ENCODE measurements at places on chromosomes 3 and 15.
A peak's percentile ranks its signal among the peaks of the same experiment; 100 is the strongest.

- DNase-seq, result no peak
Measured at GRCh38 chr3:58018892-58019742, 10.9 kb downstream of the FLNB start.

GRCh38 chr15:52103217-52104207 is 9.1 kb downstream of the BCL2L10 start:
- DNase-seq, result peak; percentile 81

DNA sequence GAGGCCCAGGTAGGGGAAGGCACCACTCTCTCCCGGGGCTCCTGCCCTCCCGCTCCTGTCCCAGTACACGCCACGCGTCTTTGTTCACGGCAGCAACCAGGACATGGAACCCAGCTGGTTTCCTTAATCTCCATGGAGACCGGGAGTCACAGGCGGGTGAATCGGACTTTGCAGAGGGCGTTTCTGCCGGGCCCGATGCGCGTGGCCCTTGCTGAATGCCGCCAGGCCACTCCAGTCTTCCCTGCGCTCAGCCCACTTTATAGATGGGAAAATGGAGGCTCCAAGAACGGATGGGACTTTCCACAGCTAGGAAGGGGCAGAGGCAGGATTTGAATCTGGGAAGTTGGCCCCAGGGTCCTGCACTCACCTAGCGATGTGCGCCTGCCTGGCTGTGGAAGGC is 7.4 kb downstream of the PLXND1 start:
- no peak for DNase-seq

GRCh38 chr3:4908433-4909156 is 70.6 kb upstream of the BHLHE40 start:
- DNase-seq, result no peak

DNA sequence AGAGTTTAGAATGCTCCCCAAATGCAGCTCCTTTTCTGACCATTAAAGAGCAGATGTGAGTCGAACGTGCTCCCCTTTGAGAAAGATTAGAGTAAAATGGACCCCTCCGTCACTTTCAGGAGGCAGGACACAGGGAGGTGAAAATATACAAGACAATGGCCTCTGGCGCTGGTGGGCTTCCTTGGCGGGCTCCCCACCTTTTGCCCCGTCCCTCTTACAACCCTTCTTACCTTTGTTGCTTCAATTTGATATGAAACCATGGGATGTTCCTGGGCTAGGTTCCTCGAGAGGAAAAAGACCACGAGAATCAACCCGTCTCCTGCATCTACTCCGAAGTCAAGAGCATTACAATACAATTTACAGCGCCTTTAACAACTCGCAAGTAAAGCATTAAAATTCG is 214.2 kb downstream of the MEIS2 start:
- no peak for DNase-seq

DNA sequence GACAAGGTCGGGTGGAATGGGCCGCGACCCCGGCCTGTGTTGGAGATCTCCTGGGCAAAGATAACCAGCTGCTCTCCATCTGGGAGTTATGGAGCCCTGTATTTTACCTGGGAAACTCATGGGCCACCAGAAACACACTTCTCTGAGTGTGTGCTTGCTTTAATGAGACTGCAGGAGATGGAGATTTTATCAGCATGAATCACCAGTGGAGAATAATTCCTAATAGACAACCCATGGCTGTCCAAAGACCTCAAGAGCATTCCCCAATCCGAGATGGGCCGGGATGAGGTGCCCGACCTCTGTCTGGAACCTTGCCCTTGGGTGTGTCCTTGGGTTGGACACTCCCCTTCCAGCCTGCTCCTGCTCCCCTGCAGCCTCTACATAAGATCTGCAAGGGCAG is 389.3 kb downstream of the GABRG3 start:
- DNase-seq, result no peak

- DNase-seq, result no peak
Measured at GRCh38 chr15:40508216-40508615, 37.4 kb downstream of the CHST14 start.

GRCh38 chr3:183285318-183285717 is 32.3 kb downstream of the B3GNT5 start:
- no peak for DNase-seq

DNA sequence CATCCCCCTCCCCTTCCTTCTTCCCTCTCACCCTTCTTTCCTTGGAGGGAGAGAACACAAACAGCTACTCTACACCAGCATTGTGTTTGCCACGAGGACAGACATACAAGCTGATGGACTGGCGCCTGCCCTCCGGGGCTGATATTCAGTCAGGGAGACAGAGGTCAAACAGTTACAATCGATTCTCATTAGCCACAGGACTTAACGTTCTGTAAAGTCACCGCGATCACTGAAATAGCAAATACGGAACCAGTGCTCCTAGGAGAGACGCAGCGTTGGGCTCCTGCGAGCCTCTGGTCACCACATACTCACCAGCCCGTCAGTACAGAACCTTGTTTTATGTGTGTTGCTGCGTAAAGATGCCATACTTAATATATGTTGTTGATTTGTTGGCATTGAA is 108.8 kb downstream of the LRRK1 start:
- no peak for DNase-seq

DNA sequence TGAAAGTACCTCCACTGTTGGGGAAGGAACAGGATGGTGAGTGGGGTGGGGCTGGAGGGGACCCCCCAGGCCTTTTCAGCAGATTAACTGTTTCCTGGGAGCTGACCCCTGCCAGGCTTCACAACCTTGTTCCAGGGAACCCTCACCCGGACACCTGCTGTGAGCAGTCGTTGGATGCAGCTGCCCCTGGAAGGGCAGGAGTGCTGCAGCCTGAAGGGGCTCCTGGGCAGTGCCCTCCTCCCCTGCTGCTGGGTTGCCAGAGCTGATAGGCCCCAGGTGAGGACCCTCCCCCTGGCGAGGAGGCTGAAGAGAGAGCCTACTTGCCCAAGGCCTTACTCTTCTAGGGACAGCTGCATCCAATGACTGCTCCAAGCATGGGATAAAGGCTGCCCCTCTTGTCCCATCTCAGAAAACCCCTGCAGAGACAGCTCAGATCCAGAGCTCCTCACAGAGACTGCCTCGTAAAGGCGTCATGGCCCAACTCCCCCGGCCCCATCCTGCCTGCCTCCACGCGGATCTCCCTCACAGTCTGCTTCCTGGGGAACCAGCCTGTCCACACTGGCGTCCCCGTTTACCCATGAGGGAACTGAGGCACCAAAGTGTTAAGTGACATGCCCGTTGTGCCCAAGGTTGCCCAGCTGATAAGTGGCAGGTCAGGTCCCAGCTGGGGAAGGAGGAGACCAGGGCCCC is 193.4 kb upstream of the LINGO1 start:
- DNase-seq, result no peak

DNA sequence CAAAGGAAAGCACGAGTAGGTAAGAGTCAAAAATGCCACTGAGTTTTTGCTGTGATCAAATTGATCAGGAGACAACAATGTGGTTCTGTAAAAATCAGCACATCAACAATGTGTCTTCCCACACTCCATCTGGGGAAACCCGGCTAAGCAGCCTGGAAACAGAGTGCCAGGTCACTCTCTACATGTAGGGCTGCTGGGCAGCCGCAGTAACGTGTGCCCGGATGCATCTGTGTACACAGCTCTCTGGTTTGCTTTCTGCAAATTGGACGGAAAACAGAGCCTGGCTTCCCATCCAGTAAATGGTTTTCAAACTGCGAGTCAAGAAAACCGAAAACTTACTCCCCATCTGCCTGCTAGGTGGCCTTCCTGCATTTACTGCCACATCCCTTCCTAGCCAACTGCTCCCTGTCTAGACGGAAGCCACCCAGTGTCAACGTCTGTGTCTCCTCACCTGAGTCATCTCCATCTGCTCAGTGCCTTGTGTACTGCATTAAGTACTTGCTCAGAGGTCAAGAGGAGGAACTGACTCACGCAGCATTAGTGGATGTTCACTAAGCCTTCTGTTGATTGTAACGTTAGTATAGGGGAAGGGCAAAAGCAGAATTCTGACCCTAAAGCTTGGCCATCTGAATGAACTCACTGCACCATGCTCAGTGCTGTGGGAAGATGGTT is 124.1 kb downstream of the TJP1 start:
- peak; percentile 36 for DNase-seq

- DNase-seq, result no peak
Measured at GRCh38 chr3:53023072-53023823, 22.6 kb downstream of the SFMBT1 start.

- DNase-seq, result no peak
Measured at GRCh38 chr3:126858401-126858800, 124.5 kb upstream of the PLXNA1 start.

DNA sequence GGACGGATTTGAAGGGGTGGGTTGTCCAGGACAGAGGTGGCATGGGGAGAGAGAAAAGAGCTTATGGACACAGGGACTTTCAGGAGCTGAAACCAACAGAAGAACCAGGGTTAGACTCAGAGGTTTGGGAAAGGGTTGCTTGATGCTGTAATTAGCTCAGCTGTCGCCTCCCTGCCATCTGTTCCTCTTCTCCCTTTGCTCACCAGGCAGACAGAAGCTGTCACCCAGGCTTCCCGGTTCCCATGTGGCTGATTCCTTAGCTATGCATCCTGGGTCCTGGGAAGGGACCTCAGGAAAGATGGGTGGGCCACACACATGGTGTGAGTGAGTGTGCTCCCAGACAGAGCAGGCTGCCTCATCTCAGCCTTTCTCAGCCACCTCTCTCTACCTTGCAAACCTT is 14.1 kb downstream of the PTPN23 start:
- DNase-seq, result no peak

DNA sequence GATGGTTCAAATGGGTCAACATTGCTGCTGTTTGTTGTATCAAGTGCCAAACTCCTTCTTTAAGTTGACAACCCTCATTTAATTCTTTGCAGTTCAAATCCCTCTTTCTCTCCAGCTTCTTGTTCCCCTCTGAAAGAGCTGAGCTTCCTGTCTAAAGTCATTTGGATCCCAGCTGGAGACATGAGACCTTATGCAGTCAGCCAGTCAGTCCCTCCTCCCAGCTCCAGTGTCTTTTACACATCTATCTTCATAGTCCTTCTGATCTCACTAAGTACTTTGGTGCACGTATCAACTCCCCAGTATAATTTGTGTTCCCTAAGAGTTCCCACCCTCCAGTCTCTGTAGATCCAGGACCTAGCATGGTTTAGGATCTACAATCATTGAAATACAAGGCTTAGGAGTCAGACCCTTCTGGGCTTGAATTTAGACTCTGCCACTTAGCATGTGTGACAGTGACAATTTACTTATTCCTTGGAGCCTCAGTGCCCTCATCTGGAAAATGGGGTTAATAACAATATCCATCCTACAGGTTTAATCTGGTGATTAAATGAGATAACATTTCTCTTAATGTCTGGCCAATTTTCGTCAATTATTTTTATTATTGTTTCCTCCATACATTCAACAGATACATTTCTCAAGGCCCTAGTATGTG is 102.8 kb upstream of the SEMA6D start:
- DNase-seq, result no peak

GRCh38 chr15:70014860-70015490 is 82.7 kb downstream of the TLE3 start:
- DNase-seq, result no peak

DNA sequence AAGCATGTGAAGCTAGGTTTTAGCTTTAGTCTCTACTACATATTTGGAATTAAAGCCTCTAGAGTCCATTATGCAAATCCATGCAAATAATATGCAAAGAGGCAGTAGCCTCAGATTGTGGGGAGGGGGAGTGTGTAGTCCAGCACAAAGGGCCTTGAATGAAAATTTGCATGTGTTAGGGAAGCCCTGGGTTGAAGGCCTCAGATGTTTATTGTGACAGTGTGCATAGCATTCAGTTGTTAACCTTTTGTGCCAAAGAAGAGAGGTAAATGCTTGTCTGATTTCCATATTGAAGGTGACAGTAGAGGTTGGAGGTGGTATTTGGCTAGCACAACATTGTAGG is 24.5 kb upstream of the BFSP2 start:
- DNase-seq, result no peak

- no peak for DNase-seq
Measured at GRCh38 chr15:33089878-33090757, 104.4 kb downstream of the FMN1 start.

DNA sequence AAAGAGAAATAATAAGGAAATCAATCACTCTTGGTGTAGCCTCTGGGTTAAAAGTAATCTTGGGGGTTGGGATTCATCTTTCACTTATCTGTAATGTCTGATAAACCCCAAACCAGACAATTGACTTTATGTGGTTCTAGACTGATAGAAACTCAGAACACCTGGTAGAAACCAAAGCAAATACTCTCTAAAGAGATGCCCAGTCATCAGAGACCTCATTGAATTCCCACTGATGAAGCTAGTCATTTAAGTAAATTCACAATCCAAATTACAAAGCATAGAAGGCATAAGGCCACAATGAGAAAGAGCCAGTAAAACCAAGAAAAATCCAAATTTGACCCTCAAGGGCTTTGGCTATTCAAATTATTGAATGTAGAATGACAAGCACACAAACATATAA is 250.6 kb downstream of the MBNL1 start:
- DNase-seq, result no peak

- no peak for DNase-seq
Measured at GRCh38 chr3:101243285-101244211, 76.8 kb downstream of the IMPG2 start.
